ENCODE measurements at places on chromosomes 16 and 17.

DNA sequence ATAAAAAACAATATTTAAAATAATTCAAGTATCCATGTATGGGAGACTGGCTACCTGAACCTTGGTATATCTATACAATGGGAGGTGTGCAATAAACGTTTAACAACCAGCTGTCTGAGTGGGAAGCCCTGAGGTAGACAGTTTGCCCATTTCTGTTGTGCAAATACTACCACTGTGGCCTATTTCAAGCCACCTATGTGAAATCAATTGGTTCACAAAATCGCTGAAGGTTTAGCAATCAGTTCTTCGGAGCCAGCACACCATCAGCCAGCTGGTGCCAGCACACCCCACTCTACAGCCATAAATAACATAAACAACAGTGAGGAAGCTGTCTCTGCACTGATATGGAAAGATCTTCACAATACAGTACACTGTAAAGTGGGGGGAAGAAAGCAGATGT is 46.7 kb upstream of the KDM8 start:
- DNase-seq: no peak

DNA sequence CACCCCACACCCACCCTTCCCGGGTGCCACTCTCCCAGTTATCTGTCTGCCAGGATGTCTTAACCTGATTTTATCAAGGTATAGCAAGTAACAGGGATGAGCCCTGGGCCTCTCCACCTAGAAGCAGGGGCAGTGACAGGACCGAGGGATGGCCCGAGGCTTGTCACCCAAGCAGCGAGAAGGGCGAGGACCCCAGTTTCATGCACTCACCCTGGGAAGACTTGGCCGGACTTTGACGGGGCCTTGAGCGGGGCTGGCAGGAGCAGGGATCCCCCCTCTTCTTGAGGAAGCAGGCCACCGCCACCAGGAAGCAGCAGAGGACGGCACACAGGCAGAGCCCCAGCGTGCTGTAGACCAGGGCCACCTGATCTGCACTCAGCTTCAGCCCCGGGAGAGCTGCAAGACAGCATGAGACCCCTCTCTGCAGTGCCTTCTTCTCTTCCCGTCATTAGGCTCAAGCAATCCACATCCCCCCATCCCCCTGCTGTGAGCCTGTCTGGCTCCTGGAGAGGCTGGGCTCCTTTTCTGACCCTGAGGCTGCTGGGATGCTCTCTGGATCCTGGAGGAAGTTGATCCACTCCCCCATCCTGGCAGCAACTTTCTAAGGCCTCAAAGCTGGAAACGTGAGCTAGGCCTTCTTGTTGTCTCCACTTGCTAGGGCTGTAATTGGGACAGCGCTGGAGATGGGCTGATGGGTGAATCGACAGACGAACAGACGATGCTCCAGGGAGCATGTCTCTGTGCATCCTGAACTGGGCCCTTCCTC is 31.6 kb downstream of the TNFRSF13B start:
- DNase-seq: no peak

DNA sequence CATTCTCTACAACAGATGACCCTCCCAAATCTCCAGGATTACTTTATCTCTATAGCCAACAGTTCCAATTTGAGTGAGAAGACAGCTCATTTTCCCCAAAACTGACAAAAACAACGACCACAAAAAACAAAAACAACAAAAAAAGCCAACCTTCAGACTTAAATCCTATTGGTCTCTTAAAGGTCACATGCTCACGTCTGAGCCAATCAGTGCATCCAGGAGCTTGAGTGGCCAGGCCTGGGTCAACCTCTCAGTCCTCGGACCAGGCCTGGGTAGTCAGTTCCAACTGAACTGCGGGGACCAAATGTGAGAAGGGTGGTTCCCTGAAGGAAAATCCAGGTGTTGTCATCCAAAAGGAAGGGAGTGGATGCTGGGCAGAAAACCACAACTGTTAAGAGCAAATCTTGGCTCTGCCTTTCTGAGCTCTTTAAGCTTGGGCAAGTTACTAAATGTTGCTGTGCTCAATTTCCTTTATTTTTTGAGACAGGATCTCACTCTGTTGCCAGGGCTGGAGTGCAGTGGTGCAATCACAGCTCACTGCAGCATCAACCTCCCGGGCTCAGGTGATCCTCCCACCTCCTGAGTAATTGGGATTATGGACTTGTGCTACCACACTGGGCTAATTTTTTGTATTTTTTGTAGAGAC is 43.0 kb upstream of the MSI2 start:
- no peak for DNase-seq

- DNase-seq: no peak
Observed at GRCh38 chr16:59469266-59469665, 735.1 kb upstream of the GOT2 start.

DNA sequence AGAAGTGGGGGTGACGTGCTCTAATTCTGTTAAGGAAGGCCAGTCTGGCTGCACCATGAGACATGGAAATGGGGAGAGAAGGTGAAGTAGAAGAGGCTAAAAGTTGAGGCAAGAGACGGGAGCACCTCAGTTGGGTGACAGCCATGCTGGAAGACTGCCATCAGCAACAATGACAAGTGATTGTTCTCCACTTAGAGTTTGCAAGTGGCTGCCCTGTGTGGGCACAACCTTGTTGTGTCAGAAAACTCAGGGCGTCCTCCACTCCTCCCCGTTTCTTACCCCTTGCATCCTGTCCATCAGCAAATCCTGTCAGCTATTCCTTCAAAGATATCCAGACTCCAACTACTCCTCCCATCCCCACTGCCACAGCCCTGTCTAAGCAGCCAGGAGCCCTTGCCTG is 17.6 kb downstream of the CES1 start:
- DNase-seq: no peak

GRCh38 chr17:55693254-55694216 is 29.1 kb downstream of the TMEM100 start:
- DNase-seq: no peak

DNA sequence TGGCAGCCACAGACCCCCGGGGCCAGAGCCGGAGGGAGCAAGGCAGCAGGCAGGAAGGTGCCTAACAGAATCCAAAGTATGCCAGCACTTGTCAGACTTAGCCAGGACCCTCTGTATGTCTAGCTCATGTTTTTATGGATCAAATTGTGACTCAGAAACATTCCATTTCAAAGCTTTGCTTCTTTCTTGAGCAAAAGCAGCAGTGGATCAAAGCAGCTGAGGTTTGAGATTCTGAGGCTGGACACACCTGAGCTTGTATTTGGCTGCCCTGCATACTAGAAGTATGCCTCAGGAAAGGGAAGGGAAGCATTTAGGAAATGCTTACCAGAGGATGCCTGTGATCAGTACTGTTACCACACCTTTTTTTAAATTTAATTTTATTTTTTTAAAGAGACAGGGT is 5.7 kb upstream of the MYO1C start:
- DNase-seq: no peak

- no peak for DNase-seq
Observed at GRCh38 chr16:50329446-50330189, 39.2 kb downstream of the BRD7 start.

DNA sequence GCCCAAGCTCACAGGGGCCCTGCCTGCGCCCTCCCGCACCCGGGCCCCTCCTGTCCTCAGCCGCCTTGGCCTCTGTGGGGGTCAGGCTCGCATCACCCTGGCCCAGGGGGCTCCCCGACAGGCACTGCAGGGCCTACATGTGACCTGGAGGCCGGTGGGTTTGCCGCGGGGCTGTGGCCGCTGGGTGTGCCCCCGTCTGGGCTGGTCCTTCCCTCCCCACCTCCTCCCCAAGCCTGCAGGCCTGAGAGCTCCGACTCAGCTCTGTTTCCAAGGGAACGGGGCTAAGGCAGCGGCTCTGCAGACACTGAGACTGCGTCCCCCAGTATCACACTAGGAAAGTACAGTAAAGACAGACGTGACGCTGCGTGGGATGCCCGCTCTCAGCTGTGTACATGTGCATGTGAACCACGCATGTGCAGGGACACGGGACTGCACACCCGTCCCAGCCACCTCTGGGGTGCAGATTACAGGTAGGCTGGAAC is 16.5 kb upstream of the WDR45B start:
- DNase-seq: no peak

- DNase-seq: no peak
Observed at GRCh38 chr17:38671939-38672720, 2.6 kb downstream of the EPOP start.

DNA sequence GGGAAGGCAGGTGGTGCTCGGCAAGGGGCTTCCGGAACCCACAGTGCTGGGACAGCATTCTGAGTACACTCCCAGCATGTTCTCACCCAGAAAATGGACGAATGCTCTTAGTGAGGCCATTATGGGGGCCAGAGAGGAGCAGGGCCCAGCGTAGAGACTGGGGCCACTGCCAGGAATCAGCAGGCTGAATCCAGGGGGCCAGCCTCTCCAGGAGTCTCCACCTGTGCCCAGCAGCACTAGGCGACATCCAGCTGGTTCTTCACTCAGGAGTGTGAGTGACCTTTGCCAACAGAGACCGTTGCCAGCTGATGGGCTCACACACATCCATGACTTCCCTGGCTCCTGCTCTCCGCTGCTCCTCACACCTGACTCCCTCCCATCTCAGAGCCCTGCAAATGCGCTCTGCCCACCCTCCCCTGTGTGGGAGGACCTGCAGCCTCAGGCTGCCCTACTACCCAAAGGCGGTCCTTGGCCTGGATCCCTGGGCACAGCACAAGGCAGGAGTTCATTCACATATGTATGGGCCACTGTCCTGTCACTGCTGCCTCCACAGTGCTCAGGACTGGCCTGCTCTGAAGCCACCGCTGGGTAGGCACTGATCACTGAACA is 5.1 kb downstream of the RHBDF1 start:
- DNase-seq: no peak

DNA sequence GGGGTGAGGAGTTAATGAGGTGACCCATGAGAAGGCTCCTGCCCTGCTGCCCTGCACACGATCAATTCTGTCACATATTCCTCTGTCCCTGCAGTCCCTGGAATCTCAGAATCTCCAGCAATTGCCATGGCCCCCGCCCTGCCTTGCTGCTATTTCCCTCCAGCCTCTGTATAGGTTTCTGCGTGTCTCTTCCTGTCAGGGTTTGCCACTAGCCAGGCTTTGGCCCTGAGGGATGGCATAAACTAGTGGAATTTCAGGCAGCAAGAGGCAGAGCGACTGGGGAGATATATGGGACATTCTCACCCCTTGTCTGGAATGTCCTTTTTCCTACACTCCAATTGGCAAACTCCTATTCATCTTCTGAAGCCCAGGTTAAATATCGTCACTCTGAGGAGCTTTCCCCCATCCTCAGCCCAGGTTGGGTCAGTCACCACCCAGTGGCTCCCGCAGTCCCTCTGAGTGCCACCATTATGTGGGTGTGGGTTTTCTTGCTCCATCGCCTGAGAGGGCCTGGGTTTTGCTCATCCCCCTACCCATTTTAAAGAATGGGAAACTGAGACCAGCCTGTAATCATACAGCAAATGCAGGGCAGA is 15.5 kb upstream of the NATD1 start:
- DNase-seq: no peak

DNA sequence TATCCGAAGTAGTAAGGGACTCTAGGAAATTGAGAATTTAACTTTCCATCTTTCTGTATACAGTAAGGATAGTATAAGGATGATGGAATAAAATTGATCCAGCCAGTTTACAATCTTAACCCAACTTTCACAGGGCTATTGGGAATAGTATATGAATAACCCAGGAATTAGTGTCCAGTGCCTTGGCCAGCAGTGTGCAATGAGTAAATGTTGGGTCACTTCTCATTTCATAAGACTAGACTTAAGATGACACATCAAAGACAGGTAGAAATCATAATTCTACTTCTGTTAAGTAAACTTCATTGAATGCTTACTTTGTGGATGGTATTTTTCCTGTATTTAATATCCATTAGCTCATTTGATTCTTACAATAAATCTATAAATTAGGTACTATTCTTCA is 949.6 kb upstream of the GOT2 start:
- no peak for DNase-seq

GRCh38 chr17:28494445-28495188 is 11.5 kb upstream of the FOXN1 start:
- peak; percentile 16 for DNase-seq

GRCh38 chr17:69207151-69207550 is 21.5 kb downstream of the ABCA10 start:
- no peak for DNase-seq
